ENCODE measurements at places on chromosomes 13 and 19. TPM values are rescaled to one million over a fixed set of nuclear protein-coding genes. Genes with fewer than 3 reads are reported as not detected.

GRCh38 chr13:37597477-37598025 lies 1.0 kb downstream of the POSTN start:
- H3K27ac ChIP-seq, result no peak overlapping the region
- H3K36me3 ChIP-seq, result no peaks in the 10 kb centered on the region
- DNase-seq, result no peak
- H3K27me3 ChIP-seq, result no peaks in the 10 kb centered on the region

DNA sequence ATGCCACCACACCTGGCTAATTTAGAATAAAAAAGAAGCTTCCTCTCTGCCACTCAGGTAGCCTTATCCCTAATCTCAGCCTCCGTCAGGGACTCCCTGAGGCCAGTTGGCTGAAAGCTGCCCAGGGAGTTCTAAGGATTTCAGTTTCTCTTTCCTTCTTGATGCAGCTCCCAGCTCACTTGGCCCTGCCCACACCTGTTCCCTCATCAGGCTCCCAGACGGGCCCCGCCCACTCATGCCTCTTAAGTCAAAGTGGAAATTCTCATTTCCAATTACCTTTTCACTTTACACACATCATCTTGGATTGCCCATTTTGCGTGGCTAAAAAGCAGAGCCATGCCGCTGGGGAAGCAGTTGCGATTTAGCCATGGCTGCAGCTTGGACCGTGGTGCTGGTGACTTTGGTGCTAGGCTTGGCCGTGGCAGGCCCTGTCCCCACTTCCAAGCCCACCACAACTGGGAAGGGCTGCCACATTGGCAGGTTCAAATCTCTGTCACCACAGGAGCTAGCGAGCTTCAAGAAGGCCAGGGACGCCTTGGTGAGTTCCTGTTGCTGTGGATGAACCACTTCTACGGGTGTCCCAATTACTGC lies at the start of gene IFNL1:
Gene IFNL1, plus strand, starts transcription at position 353 of the 591 bp plus-strand sequence. Its CDS starts 15 bp downstream, at position 368.
- H3K4me1 ChIP-seq, result no peaks in the 10 kb centered on the region
- no peaks in the 10 kb centered on the region for H3K27me3 ChIP-seq
- no peak for DNase-seq
- H3K4me3 ChIP-seq, result no peak within 1 kb of the TSS

DNA sequence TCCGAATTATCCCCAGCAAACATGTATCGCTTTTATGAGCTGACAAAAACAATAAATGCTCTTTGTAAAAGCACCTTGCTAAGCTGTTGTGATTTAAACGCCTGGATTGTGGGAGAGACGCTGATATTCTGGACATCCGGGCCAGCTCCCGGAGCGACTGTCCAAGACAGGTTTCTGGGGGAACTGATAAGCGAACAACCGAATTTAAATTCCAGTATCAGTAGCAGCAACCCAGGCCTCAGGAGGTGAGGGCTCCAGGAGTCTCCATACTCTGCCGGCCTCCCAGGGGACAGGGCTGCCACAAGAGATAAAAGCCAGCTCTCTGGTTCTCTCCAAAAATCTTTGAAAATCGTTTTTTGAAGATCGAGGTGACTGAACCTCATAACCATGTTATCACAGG lies 50.3 kb upstream of the VSTM2B start:
- H3K36me3 ChIP-seq, result no peaks in the 10 kb centered on the region
- H3K4me3 ChIP-seq, result no peak overlapping the region
- DNase-seq, result no peak
- H3K27ac ChIP-seq, result no peak overlapping the region
- no peaks in the 10 kb centered on the region for H3K4me1 ChIP-seq
- no peaks in the 10 kb centered on the region for H3K27me3 ChIP-seq

The TINCR gene
- total RNA-seq, result 0.18 TPM

The CEACAM7 gene
- not detected for total RNA-seq

All from H9 (cell line).